ENCODE measurements at places on chromosomes 6 and 20.

- no peak for DNase-seq
Observed at GRCh38 chr20:60091861-60092260, 133.6 kb downstream of the CDH26 start.

- no peak for DNase-seq
Observed at GRCh38 chr20:9949563-9949962, 85.2 kb upstream of the ANKEF1 start.

DNA sequence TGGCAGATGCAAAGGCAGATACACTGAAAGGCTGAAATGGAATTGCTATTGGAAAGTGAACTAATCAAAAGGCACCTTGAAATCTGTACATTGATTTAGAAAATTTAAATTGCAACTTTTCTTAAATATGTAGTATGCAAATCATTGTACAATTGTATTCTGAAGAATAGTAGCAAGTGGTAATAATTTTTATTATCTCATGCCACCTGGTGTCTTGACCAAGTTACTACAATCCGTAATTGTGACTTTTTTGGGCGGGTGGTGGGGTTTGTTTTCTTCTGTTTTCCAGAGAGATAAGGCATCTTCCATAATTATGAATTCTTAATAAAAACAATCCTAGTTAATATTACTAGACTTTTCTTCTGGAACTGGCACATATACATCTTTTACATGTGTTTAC, 12.5 kb upstream of the BCKDHB start:
- no peak for DNase-seq

DNA sequence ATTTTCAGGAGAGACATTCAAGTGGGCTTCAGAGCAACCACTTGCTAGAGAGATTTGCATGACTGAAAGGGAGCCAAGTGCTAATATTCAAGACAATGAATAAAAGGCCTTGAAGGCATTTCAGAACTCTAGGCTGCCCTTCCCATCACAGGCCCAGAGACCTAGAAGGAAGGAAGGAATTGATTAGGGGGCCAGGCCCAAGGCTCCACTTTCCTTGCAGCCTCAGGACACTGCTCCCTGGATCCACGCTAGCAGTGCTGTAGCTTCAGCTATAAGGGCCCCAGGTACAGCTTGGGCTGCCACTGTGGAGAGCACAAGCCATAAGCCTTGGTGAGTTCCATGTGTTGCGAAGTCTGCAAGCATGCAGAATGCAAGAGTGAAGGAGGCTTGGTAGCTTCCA, 731.9 kb upstream of the FLRT3 start:
- DNase-seq: no peak

GRCh38 chr6:23111984-23112383, 542.6 kb downstream of the HDGFL1 start:
- no peak for DNase-seq

- DNase-seq: no peak
Observed at GRCh38 chr6:160285541-160286105, 27.0 kb upstream of the SLC22A2 start.

DNA sequence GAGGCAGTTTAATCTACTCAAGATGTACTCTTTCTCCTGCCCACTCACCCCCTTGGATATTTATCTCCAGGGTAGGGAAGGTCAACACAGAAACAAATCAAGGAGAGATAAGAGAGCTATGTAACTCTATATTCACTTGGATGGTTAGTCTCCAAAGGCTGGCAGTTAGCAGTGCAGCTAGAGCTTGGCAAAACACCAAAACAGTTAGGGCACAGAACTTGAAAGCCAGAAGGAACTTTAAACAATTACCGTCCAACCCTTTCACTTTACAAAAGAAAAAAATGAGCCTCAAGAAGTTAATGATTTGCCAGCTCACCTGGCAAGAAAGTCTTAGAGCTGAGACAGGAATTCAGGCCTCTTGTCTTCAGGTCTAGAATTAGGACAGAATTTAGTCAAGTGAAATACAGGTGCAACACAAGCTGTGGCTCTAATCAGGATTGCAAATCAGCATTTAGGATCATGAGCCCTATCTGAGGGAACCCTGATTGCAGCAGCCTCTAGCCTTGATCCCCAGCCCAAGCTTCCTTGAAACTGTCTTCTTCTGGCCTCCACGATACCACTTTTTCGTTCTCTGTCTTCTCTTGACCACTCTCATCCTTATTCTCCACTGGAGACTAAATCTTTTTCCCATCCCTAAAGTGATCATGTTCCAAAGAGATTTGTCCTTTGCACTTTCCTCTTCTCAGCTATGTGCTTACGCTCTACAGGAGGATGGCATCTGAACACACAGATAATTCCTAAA, 14.9 kb downstream of the NEDD9 start:
- DNase-seq: no peak

- no peak for DNase-seq
Observed at GRCh38 chr20:62406635-62407176, 379 bp downstream of the CABLES2 start.

GRCh38 chr20:59673998-59674445, 69.7 kb downstream of the PHACTR3 start:
- no peak for DNase-seq
